ENCODE measurements at places on chromosomes 13 and 19. TPM values are rescaled to one million over a fixed set of nuclear protein-coding genes. Genes with fewer than 3 reads are reported as not detected.

- DNase-seq = no peak
These were observed 1106.7 kb downstream of the EFNB2 start for GRCh38 chr13:105428811-105429210.

DNA sequence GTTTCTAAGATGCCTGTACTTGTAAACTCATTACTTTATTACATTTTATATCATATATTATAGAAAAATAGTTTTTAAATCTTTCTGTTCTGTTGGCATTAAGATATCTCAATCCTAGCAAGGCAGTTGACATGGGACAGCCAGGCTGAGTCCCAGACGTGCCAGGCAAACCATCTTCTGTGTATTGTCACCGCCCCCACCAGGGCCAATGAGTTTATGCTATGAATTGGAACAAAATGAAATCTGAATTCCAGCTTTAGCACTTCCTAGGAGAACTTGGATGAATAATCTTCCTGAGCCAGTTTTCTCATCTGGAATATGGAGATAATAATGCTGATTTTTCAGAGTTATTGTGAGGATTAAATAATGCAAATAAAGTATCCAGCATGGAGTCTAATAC lies 79.9 kb upstream of the GSX1 start:
- no peak for DNase-seq

GRCh38 chr19:18229474-18229873 lies 3.2 kb upstream of the PDE4C start:
- no peak for DNase-seq

The MISP3 gene
- total RNA-seq = 10.8 TPM

The CCDC169 gene
- total RNA-seq = 0.76 TPM

The TDRD3 gene
- 21.0 TPM for total RNA-seq

DNA sequence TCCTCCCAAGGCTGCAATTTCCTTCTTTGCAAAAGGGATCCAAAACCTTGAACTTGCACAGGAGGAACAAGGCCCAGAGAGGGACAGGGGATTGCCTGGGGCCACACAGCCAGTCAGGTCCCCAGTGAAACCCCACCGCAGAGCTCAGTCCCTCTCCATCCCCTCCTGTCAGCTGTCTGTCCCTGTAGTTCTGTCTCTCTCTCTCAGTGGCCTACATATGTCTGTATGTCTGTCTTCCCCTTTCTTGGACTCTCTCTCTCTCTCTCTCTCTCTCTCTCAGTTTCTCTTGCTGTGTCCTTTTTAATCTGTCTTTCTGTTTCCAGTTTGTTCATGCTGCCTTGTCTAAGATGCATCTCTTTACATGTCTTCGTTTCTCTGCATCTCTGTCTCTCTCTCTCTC lies 11.5 kb downstream of the CEACAM19 start:
- no peak for DNase-seq

GRCh38 chr13:37481011-37481884 lies 117.3 kb downstream of the POSTN start:
- no peak for DNase-seq

The SPPL2B gene
- 47.5 TPM for total RNA-seq

GRCh38 chr13:75636436-75637180 lies 478 bp downstream of the LMO7 start:
- peak; percentile 78 for DNase-seq

The C1QTNF9 gene
- total RNA-seq = 0.18 TPM

DNA sequence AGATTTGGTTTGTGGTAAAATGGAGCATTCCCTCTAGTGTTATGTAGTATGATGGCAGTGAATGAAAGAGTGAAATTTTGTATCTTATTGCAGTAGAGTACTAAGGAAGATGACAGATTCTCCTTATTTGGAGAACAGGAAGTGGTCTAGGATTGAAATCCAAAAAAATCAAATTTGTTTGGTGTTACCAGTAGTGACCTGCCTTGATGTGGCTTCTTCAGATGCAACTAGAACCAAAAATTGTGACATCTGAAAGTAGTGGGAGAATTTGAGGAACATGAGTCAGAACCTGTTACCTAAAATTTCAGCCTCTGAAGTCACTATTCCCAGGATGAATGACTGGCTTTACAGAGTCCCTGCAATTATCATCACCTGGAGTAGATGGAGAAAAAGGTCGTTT lies 165.9 kb downstream of the KLF5 start:
- DNase-seq = no peak

The WDR87 gene
- total RNA-seq = not detected
